ENCODE measurements at places on chromosomes 12 and 14.

- no peak for DNase-seq
Measured at GRCh38 chr12:46349253-46349652, 23.3 kb downstream of the SLC38A2 start.

DNA sequence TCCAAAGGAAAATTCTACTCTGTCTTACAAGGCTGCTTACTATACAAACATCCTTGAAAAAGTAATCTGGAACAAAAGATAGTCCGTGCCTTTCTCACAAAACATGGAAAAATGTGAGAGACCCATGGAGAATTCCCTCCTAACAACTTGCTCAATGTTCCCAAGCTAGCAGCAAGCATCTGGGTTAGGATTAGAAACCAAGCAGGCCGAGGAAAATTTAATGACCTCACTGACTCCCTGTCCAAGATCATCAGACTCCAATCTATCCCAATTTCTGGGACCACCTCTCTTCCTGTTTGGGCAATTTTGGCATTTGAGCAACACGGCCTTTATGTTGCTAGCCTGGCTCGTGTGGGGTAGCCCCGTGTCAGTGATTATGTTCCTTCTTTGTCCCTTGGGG, 18.1 kb upstream of the GSG1 start:
- no peak for DNase-seq

DNA sequence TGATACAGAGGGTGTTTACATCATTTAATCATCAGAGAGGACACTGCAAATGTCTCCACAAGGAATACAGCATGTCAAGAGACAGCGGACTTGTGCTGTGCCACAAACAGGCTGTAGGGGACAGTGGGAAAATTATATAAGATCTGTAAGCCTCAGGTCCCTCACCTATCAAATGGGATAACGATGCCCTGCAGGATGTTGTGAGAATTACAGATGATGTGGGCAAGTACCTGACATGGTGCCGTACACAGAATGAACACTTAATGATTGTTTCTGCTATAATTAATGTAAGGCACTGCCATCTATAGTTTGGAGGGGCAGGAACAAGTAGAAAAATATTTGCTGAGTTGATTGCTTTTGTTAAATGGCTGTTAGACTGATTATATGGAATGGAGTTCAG, 81.9 kb upstream of the GTF2A1 start:
- DNase-seq = no peak

GRCh38 chr12:88383405-88383804, 196.9 kb downstream of the KITLG start:
- DNase-seq = no peak

DNA sequence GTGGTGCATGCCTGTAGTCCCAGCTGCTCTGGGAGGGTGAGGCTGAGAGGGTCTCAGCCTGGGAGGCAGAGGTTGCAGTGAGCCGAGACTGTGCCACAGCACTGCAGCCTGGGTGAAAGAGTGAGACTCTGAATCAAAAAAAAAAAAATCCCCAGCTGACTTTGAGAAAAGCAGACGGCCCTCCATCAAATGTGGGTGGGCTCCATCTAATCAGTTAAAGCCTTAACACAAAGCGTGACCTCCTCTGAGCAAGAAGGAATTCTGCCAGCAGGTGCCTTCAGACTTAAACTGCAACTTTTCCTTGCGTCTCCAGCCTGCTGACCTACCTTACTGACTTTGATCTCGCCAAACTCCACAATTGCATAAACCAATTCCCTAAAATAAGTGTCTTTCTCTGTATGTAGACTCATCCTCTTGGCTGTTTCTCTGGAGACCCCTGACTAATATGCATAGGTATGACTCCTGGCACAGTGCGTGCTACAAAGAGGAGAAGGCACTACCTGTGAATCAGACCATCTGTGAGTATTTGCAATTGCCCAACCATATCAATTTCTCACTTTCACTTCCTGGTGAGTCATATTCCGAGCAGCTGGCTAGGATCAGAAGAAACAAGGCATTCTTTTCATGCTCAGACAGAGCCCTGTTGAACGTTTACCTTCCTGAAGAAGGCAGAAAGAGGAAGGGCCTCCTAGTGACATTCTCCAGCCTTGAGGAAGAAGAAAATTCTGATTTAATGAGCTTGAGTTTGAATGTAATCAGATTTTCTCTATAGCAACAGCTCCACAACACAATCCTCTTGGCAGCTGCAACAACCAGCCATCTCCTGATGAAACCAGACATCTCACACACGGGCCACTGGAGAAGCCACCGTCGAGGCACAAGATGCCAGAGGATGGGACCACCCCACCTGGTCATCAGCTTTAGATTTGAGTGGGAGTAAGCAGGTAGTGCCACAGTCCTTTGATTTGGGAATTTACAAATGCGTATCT, 54.3 kb downstream of the CLMN start:
- DNase-seq = peak; percentile 84

Measured in common myeloid progenitor, CD34-positive (primary cell).